GM23338 (cell line): ENCODE measurements at places on chromosomes 2 and 18.

GRCh38 chr18:60295674-60296073, 76.9 kb downstream of the MC4R start:
- DNase-seq: no peak

GRCh38 chr2:159968279-159968900, 94.0 kb downstream of the PLA2R1 start:
- peak; percentile 87 for DNase-seq

- no peak for DNase-seq
These were observed 1.1 kb downstream of the LDLRAD4 start for GRCh38 chr18:13219593-13220159.

DNA sequence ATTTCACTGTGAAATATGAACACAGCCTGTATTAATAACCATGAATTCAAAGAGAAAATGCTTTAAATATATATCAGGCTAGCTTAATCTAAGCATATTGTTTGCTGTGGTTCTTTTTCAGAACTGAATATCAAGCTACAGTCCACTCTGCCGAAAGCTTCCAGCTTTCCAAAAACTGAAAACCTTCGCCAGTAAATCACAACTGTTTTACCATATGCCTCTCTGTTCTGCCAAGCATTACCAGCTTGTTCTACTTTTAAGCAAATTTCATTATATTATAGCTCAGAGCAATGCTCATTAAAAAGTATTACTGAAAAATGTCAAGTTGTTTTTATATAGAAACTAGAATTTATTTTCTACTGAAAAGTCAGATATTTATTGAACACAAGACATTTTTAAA, 277.4 kb downstream of the NRXN1 start:
- no peak for DNase-seq

GRCh38 chr2:224173210-224173609, 134.1 kb upstream of the SERPINE2 start:
- no peak for DNase-seq
